Jurkat, Clone E6-1 (cell line): ENCODE measurements at places on chromosomes 1 and 21.

- DNase-seq = peak; percentile 73
Observed at GRCh38 chr1:63691701-63692425, 82.0 kb upstream of the ROR1 start.

- no peak for DNase-seq
Observed at GRCh38 chr1:153476491-153477093, 16.1 kb upstream of the S100A7 start.

- DNase-seq = no peak
Observed at GRCh38 chr1:65048335-65048734, 82.0 kb upstream of the JAK1 start.

DNA sequence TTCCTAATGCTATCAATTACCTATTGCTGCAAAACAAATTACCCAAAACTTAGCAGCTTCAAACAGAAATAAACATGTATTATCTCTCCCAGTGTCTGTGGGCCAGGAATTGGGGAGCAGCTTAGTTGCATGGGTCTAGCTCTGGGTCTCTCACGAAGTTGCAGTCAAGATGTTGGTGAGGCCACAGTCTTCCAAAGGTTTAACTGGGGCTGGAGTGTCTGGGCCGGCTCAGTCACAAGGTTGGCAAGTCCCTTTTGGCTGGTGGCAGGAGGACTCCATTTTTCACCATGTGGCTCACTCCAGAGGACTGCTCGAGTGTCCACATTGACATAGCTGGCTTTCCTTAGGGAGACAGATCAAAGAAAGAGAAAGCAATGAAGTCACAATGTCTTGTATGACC, 5.0 kb upstream of the LRP8 start:
- DNase-seq = no peak

DNA sequence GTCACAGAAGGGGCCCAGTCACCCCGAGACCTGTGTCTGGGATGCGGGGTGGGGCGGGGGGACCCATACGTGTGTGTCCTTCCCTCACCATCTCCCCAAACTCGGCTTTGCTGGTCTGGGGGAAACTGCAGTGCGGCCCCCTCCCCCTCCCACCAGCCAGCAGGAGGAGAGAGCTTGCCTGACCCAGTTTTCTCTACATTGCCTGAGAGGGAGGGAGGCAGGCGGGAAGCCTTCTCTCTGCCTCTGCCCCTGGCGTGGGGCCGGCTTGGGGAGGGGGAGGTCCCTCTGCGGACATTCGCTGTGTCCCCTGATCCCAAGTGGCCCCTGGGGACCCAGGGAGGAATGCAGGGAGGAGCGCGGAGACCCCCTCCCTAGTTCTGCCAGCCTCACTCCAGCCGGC, 3.9 kb downstream of the EPHA8 start:
- no peak for DNase-seq

DNA sequence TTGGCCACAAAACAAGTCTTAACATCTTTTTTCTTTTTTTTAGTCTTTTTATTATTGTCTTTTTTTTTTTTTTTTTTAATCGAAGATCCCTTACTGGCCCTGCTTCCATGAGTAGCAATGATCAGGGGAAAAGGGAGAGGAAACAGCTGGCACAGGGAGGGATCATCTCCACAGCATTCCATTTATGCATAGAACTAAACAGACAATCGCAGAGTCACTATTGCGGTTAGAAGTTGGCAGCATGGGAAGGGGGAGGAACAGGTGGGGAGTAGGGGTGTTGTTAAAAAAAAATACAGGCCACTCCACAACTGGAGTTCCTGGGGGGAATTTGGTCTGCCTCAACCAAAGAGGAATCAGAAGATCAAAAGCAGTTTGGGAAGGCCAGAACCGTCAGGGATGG, 55.4 kb downstream of the C1orf185 start:
- DNase-seq = no peak

DNA sequence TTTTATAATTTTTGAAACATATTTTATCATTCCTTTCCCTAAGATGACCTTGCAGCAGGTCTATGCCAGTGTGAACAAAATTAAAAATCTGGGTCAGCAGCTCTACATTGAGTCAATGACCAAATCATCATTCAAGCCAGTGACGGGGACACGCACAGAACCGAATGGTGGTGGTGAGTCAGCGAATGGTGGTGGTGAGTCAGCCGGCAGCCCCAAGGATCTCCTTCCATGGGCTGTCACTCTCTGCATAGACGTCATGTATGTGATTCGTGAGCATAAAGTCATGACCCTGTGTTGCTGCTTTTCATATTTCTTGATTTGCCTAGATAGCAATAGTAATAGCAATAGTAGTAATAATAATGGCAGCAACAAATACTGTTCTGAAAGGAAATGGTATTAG, 26.3 kb downstream of the PER3 start:
- no peak for DNase-seq

GRCh38 chr1:27574871-27575831, 28.8 kb downstream of the AHDC1 start:
- DNase-seq = no peak

GRCh38 chr1:198318085-198318484, 161.3 kb downstream of the NEK7 start:
- no peak for DNase-seq

DNA sequence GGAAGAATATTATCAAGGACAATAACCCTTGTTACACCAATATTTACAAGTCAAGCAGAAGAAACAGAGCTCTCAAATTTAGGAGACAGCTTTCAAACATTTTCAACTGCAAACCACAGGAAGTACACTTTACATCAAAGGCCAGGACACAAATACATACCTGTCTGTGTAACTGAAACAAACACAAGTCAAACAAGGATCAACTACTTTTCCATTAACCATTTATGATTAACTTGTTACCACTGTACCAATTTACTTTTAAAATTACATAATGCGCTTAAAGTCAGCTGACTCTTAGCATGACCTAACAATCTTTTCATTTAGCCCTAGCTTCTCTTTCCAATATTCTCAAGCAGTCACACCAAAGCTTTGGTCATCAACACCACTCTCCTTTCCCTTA, 43.5 kb downstream of the TRIM33 start:
- DNase-seq = peak; percentile 48

GRCh38 chr1:48017716-48018115, 20.5 kb upstream of the TRABD2B start:
- no peak for DNase-seq

- DNase-seq = peak; percentile 3
Observed at GRCh38 chr1:106534612-106535011, 521.9 kb upstream of the PRMT6 start.

GRCh38 chr1:177820213-177820612, 149.6 kb downstream of the SEC16B start:
- DNase-seq = no peak

DNA sequence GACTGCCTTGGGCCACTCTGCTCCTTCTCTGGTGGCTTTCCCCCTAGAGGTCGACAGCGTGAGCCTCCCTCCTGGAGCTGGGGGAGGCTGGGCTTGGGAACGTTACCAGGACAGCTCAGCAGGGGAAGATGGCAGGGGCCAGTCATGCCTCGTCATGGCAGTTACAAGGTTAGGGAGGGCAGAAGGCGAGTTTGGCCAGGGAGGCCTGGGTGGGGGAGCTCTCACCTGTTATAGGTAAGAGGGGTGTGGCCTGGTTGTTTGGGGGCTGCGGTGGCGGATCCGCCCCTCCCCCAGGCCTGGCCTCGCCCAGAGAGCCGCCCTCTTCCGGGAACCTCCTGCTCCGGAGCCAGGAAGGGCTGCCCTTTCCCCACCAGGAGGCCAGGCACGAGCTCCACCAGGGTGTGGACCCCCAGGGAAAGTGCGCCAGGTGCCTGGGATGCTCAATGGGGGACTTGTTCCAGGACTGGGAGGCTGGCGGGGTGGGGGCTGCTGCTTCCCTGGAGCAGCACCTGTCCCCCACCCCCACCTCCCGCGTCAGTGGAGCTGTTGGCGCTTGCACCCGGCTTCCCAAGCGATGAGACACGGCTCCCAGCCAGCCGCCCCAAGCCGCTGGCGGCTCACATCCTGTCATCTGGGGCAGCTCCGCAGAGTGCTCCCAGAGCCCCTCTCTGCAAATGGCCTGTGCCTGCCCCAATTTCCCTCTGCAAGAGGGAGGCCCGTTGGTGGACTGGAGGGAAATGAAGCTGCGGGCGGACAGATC, 23.6 kb upstream of the PKP1 start:
- DNase-seq = no peak

DNA sequence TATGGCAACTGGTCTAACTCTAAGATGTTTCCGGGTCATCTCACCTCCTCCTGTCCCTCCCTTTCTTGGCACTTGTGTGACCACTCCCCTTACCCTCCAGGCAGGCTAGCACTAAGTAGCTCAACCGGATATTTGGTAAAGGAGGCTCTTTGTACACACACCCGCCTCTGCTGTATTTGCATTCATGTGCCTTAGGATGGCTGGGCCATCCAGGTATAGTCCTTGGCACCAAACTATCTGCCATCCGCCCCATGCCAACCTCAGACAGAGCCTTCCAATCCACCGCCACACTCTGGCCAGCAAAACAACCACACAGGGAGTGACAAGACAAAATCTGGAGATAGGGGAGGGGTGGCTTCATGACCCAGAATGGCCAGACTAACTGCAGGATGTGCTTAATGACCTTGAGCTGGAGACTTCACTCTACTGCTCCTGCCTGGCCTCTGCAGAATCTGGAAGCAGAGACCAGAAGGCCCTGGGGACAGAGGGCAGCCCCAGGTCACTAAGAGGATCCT, 59.5 kb downstream of the CDK18 start:
- no peak for DNase-seq

GRCh38 chr1:57671750-57672149, 247.9 kb upstream of the DAB1 start:
- no peak for DNase-seq
